Stimulated activated CD4-positive, alpha-beta T cell treated with anti-CD3 and anti-CD28 coated beads, Interleukin-2, amount 100 ng/mL, for 48 hours (primary cell): ENCODE measurements at places on chromosomes 11 and 22.

DNA sequence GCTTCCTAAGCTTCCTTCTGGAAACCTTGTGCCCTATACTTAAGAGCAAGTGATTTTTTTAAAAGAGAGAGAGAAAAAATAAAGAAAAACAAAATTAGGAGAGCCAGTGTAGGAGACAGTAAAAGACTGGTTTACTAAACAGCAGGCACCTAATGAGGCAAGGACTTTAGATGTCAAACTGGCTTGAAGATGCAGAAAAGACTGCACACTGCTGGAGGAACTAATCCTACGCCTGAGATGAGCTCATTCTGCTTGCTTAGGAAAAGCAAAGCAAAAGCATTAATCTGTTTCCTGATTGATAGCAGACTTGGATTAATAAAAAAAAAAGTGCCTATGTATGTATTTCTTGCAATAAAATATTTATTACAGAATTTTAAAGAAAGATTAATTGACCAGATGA lies 113.6 kb upstream of the SEZ6L start:
- no peak for DNase-seq

GRCh38 chr11:64409707-64410403 lies 50.9 kb downstream of the RPS6KA4 start:
- DNase-seq, result no peak

DNA sequence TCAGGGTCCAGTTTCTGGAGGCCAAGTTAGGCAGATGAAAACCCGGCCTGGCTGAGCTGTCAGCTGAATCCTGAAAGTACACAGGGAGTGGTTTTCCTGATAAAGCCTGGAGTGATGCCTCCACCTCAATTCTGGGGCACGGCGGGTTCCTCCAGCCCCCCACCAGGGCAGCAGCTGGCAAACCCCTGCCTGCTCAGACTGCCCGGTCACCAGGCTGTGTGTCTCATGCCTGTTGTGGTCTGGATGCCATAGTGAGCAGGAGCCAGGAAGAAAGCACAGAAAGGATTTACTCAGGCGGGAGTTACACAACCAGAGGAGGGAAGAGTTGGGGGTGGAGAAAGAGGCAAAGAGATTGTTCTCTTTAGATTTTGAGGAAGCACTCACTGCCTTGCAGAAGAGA lies 119.9 kb upstream of the RASSF10 start:
- no peak for DNase-seq

GRCh38 chr22:20298110-20298802 lies 21.6 kb downstream of the DGCR6L start:
- DNase-seq, result no peak

- no peak for DNase-seq
Observed at GRCh38 chr11:131246663-131247062, 123.8 kb upstream of the NTM start.

GRCh38 chr22:32448980-32449379 lies 15.3 kb downstream of the BPIFC start:
- DNase-seq, result no peak

DNA sequence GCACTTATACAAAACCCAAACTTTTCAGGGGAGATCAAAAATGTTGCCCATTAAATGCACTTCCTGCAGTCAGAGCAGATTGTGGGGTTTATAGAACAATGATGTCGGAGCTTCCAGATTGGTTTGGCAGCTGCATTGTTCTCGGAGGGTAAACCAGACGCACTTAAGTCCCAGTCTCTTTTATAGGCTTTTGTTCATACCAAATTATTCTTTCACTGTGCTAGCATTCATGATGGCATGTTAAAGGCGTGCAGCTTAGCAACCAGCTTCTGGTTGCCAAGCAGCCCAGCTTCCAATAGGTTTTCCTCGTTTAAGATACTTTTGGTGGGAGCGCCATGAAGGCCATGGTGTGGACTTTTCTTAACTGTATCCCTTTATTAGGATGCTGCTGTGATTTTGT lies 40.9 kb downstream of the ZC3H12C start:
- no peak for DNase-seq

DNA sequence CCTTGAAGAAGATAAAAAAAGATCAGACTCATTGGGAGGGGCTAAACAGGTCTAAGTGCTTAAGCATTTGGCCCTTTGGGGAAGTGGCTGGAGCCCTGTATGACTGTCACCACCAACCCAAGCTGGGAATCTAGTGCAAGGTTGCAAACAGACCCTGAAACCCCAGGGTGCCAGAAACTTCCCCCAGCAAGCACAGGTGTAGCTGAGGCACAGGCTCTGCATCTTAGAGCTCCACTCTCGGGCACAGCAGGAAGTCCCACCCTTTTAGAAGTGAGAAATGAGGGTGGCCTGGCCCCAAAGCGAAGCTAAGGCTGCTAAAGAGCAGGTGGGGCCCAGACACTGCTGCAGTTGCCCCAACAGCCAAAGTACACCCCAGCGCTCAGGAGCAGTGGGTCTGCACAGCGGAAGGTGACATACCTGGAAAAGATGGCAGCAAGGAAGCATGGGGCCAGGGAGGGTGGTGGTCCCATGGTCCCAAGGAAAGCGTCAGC lies 5.8 kb upstream of the KDM2A start:
- no peak for DNase-seq

GRCh38 chr22:49193348-49193747 lies 634.3 kb downstream of the BRD1 start:
- no peak for DNase-seq

GRCh38 chr11:117767071-117767470 lies 29.9 kb downstream of the DSCAML1 start:
- no peak for DNase-seq

GRCh38 chr11:36071917-36072500 lies 128.1 kb downstream of the LDLRAD3 start:
- no peak for DNase-seq

DNA sequence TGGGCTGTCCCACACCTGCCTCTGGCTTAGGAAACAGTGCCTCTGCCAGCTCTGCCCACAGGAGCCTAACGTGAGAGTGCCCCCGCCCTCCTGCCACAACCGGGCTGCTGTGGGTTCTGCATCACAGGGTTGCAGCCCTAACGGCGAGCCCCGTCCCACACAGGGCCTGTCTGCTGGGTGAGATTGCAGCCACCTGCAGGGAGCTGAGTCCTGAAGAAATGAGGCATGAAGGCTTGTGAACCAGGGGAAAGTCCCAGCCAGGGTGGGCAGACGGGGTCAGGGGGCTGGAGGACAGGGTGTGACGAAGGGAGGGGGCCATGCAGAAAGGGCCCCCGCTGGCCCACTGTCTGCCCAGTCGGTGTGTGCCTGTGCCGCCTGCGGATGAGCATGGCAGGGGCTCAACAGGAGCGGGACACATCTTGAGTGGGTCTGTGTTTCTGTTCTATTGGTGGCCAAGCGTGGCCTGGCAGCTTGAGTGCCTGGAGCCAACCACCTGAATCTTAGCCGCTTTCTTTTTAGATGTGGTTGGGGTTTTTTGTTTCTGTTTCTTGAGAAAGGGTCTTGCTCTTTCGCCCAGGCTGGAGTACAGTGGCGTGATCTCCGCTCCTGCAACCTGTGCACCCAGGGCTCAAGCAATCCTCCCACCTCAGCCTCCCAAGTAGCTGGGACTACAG lies 38.9 kb downstream of the CTTN start:
- DNase-seq, result no peak

DNA sequence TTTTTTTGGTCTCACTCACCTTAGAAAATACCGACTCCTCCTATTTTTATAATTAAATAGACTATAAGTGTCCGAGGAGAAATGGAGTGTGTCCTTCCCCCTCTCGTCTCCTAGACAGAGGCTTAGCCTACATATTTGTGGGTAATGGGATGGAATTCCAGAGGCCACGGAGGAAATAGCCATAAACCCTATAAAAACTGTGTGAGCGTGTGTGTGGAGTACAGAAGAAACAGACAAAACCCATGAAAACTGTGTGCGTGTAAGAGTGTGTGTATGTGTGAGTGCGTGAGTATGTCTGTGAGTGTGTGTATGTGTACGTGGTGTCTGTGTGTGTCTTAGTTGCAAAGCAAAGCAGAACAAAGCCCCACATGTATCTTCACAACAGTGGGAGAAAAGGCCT lies 883.5 kb downstream of the OPCML start:
- no peak for DNase-seq

GRCh38 chr11:113977071-113977490 lies 2.2 kb downstream of the HTR3A start:
- no peak for DNase-seq

- DNase-seq, result no peak
Observed at GRCh38 chr11:64436000-64436399, 77.0 kb downstream of the RPS6KA4 start.

DNA sequence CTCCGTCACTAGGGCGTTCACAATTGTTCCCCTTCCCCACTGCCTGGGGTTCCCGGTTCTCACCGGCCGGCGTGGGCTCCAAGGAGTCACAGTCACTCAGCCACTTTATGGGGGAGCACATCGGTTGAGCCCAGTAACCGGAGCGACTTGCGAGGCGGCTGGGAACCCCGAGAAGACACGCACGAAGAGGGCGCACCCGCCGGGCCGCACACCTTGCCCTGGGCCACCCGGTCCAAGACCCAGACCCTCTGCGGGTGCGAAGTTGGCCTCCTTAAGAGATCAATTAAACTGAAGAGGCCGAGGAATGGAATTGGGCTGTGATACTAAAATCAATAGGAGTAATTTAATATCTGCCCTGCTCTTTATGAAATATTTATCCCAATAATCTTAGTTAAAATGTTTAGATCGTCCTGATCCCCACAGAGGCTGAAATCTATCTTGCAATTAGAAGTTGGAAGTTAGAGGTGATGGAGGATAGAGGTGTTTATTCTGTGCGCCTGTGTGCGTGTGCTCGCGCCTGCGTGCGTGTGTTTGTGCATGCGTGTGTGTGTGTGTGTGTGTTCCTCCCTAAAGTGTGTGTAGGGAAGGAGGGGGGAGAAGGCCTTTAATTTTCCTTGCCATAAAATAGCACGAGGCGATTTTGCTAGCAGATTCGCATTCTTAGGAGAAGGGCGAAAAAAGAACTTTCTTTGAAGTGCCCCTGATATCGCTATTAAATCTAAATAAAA lies 954 bp upstream of the MN1 start:
- DNase-seq, result no peak

GRCh38 chr11:46944356-46945075 lies 8.0 kb downstream of the CSTPP1 start:
- DNase-seq, result no peak

GRCh38 chr11:16098526-16099205 lies 257.7 kb downstream of the SOX6 start:
- no peak for DNase-seq

GRCh38 chr11:95585069-95585751 lies 204.4 kb downstream of the FAM76B start:
- DNase-seq, result no peak

- no peak for DNase-seq
Observed at GRCh38 chr22:27808451-27809225, 7.1 kb upstream of the MN1 start.

DNA sequence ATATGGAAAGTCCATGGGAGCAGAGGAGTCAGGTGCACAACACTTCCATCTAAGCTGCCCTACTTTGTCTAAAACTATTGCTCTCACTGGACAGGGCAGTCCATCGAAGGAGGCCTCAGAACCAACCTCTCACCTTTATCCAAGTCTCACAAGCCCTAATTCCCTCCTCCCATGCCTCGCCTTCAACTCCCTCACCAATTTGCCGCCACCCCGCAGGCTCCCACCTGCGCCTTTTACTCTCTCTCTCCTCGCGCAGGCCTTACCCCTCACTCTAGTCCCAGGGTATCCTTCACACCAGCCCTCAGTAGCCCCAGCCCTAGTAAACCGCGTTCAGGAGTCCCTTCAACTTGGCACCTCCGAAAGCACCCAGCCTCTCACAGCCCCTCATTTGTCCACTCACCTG lies 451 bp downstream of the FHIP1B start:
- no peak for DNase-seq

- no peak for DNase-seq
Observed at GRCh38 chr11:75262436-75262835, 21.9 kb downstream of the TPBGL start.
